ENCODE measurements at places on chromosomes 13 and 19.

DNA sequence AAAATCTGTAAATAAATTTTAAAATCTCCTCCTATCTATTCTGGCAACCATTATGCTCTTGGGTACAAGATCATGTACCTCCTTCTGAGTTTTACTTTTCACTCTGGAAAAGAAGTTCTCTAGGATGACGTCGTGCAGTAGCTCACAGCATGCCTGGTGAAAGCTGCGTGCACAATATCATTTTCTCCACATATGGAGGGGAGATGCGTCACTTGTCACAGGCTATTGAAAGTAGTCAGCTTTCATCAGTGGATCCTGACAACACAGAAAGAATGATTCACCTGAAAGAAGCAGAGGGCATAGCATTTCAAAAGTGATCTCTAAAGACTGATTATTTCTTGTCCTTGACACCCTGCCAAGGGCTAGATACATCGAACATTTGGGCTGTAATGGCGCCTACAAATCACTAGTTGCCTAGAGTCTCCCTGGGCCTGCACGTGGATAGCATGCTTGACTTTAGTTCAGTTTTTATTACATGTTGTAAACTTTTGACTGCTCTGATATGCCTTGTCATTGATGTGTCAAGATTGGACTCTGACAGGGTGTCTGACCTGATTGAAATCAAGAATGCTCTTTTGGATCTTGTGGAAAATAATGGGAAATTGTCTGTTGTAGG lies 1365.6 kb downstream of the OLFM4 start:
- DNase-seq, result no peak
- no peaks in the 10 kb centered on the region for H3K4me1 ChIP-seq
- H3K36me3 ChIP-seq, result no peaks in the 10 kb centered on the region
- no peaks in the 10 kb centered on the region for H3K27me3 ChIP-seq
- H3K27ac ChIP-seq, result no peak overlapping the region

DNA sequence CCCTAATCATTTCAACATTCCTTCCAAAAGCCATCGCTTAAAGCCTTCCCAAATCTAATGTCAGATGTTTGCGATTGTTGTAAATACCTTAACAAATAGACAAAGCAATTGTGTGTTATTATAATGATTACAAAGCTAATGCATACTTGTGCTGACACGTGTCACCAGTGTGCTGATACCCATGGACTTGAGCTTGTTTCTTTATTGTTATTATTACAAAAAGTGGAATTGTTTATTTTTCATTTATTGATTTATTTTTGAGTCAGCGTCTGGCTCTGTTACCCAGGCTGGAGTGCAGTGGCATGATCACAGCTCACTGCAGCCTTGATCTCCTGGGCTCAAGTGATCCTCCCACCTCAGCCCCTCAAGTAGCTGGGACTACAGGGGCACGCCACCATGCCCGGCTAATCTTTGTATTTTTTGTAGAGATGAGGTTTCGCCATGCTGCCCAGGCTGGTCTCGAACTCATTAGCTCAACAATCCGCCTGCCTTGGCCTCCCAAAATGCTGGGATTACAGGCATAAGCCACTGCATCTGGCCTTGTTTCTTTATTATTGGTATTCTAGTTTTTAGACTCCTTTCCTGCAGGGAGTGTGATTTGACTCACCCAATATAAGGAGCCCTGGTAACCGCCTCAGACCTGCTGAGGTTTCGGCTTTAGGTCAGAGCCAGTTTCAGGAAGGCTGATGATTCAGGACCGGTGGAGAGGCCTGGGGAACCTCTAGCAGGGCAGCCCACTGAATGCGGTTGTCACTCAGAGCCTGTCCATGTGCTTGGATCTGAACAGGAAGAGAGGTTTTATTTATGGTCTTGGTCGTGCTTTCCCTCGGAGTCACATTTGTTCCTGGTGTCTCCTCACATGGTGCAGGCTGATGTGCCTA lies 2.1 kb upstream of the FBXO17 start:
- DNase-seq, result no peak
- H3K4me1 ChIP-seq, result peaks cover 36% of the 10 kb centered on the region
- H3K36me3 ChIP-seq, result no peaks in the 10 kb centered on the region
- no peak overlapping the region for H3K4me3 ChIP-seq

GRCh38 chr13:79908381-79908780 lies 427.4 kb downstream of the NDFIP2 start:
- H3K36me3 ChIP-seq, result no peaks in the 10 kb centered on the region
- no peak overlapping the region for H3K27ac ChIP-seq
- DNase-seq, result no peak
- peaks cover 2% of the 10 kb centered on the region for H3K4me1 ChIP-seq

- H3K36me3 ChIP-seq, result peaks cover 4% of the 10 kb centered on the region
- H3K4me1 ChIP-seq, result no peaks in the 10 kb centered on the region
- DNase-seq, result peak; percentile 94
- H3K27ac ChIP-seq, result peak within 1 kb of the TSS; percentile 90
- H3K27me3 ChIP-seq, result no peaks in the 10 kb centered on the region
- peak within 1 kb of the TSS; percentile 75 for H3K4me3 ChIP-seq
Measured at GRCh38 chr19:19821366-19821951, at the start of gene ZNF506. ZNF506 (minus strand) TSS chr19:19821750; CDS start chr19:19821603, 147 bp downstream.

GRCh38 chr19:3007975-3008374 lies 21.1 kb downstream of the TLE2 start:
- H3K36me3 ChIP-seq, result peaks cover 4% of the 10 kb centered on the region
- H3K4me1 ChIP-seq, result no peaks in the 10 kb centered on the region
- DNase-seq, result no peak
- H3K27ac ChIP-seq, result no peak overlapping the region
- no peak overlapping the region for H3K4me3 ChIP-seq

DNA sequence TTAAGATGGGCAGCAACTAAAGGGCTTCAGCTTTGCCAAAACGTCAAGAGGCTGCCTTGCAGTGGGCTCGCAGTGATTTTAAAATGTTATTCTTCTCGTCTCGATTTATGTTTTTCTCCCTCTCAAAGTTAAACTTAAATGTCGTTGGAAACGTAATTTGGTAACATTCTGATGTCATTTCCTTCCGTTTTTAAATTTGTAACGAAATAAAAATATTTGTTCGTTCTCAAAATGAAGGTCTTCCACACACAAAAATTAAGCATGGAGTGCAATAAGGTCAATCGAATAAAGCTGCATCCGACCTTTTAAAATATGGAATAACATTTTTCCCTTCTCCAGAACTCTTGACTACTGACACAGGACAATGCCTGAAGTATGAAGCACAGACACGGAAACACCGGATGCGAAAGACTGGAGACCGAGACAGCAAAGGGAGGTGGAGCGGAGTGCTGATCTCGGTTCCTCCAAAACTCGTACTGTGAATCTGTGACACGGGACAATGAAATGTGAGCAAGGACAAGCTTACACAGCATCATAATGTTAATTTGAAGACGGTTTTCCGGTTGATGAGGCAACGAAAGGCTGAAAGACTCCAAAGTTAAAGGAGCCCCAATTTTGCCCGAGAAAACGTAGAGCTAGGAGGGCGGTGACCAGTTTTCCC lies 850 bp downstream of the MTMR6 start:
- H3K36me3 ChIP-seq, result peaks cover 1% of the 10 kb centered on the region
- peak overlapping the region; percentile 90 for H3K4me3 ChIP-seq
- no peak for DNase-seq
- peaks cover 5% of the 10 kb centered on the region for H3K4me1 ChIP-seq

DNA sequence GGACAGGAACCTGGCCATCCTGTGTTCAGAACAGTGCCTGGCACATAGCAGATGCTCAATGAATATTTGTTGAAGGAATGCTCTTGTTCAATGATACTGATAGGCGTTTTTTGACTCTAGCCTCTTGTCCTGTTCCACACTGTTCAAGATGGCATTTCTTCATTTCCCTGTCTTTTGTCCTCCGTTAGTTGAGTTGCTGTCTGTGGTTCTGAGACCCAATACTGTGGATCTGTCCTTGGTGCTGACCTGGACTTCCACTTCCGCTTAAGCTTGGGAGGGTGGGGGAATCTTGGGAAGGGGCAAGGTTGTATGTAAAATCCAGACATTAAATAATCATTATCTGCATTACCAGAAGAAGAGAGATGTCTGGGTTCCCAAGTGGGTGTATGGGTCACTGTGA lies 8.3 kb upstream of the KCNN4 start:
- no peak overlapping the region for H3K4me3 ChIP-seq
- H3K36me3 ChIP-seq, result no peaks in the 10 kb centered on the region
- H3K4me1 ChIP-seq, result no peaks in the 10 kb centered on the region
- H3K27me3 ChIP-seq, result no peaks in the 10 kb centered on the region
- no peak for DNase-seq

- no peak overlapping the region for H3K27ac ChIP-seq
- no peaks in the 10 kb centered on the region for H3K27me3 ChIP-seq
- no peaks in the 10 kb centered on the region for H3K36me3 ChIP-seq
- no peak for DNase-seq
- H3K4me1 ChIP-seq, result peaks cover 7% of the 10 kb centered on the region
Measured at GRCh38 chr19:8615024-8615423, 4.5 kb upstream of the ADAMTS10 start.

DNA sequence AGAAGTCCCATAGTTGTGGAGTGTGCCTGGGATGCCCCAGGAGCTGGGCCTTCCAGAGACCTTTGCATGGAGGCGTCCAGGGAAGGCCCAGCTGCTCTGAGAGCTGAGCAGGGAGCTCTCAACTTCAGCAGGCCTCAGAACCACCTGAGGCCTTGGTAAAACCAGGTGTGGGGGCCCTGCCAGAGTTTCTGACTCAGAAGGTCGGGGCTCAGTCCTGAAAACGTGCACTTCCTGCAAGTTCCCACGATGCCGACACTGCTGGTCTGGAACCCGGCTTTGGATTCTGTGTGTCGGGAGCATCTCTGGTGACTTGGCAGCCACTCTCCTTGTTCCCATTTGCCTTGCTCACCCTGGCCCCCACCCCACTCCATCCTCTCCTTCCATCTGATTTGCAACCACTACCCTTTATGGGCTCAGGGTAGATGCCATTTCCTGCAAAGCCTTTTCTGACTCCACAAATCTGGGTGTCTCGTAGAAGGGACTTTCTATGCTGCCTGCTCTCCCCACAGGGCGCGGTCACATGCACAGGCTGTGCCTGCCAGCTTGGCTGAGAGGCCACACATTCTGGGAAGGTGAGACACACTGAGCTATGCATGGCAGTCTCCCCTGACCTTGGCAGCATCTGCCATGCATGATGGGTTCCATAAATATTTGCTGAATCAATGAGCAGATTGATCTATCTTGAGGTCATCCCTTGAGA lies 244.7 kb downstream of the COL4A1 start:
- H3K4me1 ChIP-seq, result peaks cover 18% of the 10 kb centered on the region
- DNase-seq, result no peak
- no peaks in the 10 kb centered on the region for H3K27me3 ChIP-seq
- peak overlapping the region; percentile 83 for H3K27ac ChIP-seq
- H3K36me3 ChIP-seq, result no peaks in the 10 kb centered on the region
- no peak overlapping the region for H3K4me3 ChIP-seq

DNA sequence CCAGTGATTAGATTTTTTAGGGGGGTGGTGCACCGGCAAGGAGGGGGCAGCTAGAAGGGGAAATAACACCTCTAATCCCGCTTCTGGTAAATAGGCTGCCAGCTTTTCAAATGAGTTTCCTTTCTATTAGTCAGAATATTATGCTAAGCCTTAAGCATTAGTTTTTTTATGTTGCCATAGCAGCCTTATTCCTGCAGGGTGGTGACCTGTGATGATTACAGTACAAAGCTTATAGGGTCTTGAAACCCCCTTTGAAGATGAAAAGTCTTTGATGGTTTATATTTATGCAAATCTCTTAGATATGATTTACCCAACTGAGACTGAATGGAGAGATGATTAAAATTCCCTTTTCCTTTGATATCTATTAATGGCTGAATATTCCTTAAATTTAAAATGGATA lies 109.8 kb downstream of the ZIC5 start:
- no peak overlapping the region for H3K27ac ChIP-seq
- DNase-seq, result no peak
- H3K4me3 ChIP-seq, result no peak overlapping the region
- H3K4me1 ChIP-seq, result no peaks in the 10 kb centered on the region
- no peaks in the 10 kb centered on the region for H3K27me3 ChIP-seq
- H3K36me3 ChIP-seq, result no peaks in the 10 kb centered on the region

DNA sequence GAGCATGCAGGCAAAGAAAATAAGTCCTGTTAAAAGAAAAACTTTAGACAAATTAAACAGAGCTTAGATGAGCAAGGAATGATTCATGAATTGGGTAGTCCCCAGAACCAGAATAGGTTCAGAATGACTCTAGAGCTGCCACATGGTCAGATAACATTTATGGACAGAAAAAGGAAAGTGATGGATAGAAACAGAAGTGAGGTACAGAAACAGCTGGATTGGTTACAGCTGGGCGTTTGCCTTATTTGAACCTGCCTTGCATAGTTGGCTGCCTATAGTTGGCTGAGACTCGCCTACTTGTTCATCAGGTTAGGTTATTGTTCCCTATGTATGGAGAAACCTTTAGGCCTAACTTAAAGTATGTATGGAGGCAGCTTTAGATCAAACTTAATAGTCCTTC lies 35.4 kb downstream of the WDFY2 start:
- H3K27ac ChIP-seq, result no peak overlapping the region
- H3K27me3 ChIP-seq, result no peaks in the 10 kb centered on the region
- H3K4me3 ChIP-seq, result no peak overlapping the region
- DNase-seq, result no peak

DNA sequence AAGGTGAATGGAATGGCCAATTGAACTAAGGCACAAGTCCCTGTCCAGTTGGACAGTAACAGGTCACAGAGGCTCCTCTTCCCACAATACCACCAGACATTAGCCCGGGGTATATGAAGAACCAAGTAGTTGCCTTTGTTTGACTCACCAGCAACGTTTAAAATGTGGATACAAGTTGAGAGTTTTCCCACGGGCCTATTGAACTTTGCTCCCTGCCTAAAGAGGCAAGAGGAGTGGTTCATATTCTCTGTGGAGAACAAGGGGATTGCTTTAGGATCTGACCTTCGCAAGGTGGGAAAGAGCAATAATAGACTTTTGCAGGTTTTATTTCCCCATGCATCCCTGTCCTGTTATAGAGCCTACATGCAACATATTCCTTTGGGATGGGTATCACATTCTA lies 177.2 kb downstream of the POU4F1 start:
- H3K36me3 ChIP-seq, result no peaks in the 10 kb centered on the region
- H3K4me3 ChIP-seq, result no peak overlapping the region
- H3K27ac ChIP-seq, result no peak overlapping the region
- DNase-seq, result no peak

- no peaks in the 10 kb centered on the region for H3K4me1 ChIP-seq
- DNase-seq, result no peak
- H3K36me3 ChIP-seq, result no peaks in the 10 kb centered on the region
- no peaks in the 10 kb centered on the region for H3K27me3 ChIP-seq
Measured at GRCh38 chr13:40221460-40222201, 444.8 kb downstream of the FOXO1 start.

DNA sequence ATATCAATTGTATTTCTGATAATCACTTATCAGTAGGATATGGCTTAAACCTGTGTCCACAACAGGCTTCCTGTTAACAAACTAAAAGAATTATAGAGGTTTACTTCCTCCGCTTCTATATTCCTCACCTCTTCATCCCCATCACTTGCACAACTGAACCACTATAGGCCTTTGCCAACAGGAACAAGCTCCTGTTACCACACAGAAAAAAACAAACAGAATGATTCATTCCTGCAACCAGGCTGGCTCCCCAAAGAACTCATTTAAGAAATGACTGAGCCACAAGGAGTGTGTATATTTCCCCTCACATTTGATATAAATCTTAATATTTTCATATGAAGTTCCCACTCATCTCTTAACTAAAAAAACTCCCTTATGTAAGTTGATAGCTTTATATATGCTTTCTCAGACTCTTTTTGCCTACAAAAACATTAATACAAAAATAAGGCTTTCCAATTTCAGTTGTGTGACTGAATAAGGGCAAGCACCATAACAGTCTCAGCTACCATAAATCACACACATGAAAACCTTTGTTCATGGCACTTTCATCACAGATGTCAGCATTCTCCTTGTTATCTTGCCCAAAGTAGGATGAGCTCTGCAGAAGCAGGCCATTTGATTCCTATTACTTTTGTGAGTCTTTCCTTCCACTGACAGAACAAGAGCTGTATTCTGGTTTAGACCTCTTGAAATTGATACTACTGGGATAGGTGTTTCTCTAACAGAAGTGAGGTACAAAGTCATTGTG lies 366.8 kb downstream of the SLITRK1 start:
- H3K27ac ChIP-seq, result no peak overlapping the region
- H3K4me1 ChIP-seq, result no peaks in the 10 kb centered on the region
- no peak overlapping the region for H3K4me3 ChIP-seq
